ENCODE measurements at places on chromosomes 12 and 14.

DNA sequence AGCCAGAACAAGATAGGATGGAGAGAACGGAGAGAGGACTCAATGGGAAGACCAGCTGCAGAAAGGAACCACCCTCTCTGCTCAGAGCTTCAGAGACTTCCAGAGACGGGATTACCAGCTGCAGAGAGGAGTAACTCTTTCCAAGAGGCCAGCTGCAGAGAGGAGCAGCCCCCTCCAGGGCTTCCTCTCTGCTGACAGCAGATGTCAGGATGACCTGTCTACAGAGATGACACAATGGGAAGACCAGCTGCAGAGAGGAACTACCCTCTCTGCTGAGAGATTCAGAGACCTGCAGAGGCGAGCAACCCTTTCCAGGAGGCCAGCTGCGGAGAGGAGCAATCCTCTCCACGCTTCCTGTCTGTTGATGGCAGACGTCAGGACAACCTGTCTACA, 61.8 kb downstream of the KLRG1 start:
- DNase-seq: no peak

DNA sequence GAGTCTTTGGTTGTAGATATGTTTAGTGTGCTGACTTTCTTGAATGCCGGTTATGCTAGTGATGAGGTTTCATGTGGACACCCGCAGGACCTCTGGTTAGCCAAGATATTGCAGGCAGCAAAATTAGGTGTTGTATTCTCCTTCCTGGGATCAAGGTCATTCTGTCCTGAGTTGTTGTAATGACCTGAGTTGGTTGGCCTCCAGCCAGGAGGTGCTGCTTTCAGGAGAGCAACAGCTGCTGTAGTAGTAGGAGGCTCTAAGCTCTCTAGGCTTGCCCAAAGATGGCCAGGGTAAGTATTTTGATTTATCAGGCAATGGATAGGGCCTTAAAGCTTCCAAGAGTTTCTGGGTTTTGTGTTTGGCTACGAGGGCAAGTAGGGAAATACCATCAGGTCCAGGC, 56.0 kb upstream of the BDKRB2 start:
- no peak for DNase-seq

GRCh38 chr14:94026173-94026888, at the start of gene OTUB2:
Gene OTUB2, plus strand, starts transcription at chr14:94026340. Its CDS starts 198 bp downstream, at chr14:94026538.
- peak; percentile 93 for DNase-seq

GRCh38 chr12:75783093-75783877, 248.3 kb downstream of the PHLDA1 start:
- DNase-seq: no peak

- DNase-seq: no peak
Observed at GRCh38 chr14:91258011-91258618, 13.6 kb upstream of the GPR68 start.

GRCh38 chr12:41652981-41653380, 464.9 kb downstream of the PDZRN4 start:
- DNase-seq: no peak

- DNase-seq: no peak
Observed at GRCh38 chr14:91302391-91302790, 57.9 kb upstream of the GPR68 start.

DNA sequence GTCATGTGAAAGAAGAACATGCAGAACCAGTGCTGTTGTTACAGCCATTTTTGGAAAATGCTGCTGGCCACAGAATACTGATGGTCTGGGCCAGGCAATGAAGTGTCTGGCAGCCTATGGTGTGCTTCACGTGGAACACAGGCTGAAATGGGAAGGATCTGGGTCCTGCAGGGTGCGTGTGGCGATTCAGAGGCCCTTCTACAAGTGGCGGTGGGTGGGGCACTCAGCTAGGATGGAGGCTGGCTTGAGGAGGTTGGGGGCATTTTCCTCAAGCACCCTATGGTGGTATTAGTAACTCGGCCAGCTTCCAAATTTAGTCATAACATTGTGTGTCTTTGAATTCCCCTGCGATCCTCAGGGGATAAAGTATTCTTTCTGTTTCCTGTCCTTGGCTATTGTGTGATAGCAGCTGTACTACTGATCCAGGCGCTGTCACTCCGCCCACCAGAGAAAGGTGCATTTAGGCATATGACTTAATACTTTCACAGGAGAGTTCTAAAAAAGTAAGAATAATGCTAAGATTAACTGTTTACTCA, 9.2 kb upstream of the RAD52 start:
- no peak for DNase-seq

GRCh38 chr14:50675597-50675996, 7.5 kb upstream of the SAV1 start:
- DNase-seq: no peak
